ENCODE measurements at places on chromosomes 2 and 18.

- DNase-seq: no peak
Observed at GRCh38 chr18:74478316-74478715, 17.8 kb upstream of the CNDP2 start.

- DNase-seq: no peak
Observed at GRCh38 chr2:164252568-164253287, 368.6 kb downstream of the GRB14 start.

DNA sequence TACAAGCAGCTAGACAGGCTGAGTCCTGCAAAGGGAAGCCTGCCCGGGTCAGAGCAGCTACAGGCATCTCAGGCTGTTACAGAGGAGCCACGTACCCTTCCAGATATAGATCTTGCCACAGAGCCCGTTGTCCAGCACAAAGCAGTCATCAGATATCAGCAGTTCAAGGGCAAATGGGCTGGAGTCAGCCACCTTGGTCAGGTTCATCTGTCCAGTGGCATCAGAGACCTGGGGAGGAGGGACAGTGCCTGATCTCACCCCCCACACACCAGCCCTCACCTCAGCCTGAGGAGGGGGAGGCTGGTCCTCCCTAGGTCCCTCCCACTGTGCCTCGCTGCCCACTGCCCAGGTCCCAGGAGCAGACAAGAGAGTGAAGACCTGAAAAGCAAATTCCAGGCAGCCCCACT lies 12.2 kb downstream of the CAPG start:
- DNase-seq: no peak

DNA sequence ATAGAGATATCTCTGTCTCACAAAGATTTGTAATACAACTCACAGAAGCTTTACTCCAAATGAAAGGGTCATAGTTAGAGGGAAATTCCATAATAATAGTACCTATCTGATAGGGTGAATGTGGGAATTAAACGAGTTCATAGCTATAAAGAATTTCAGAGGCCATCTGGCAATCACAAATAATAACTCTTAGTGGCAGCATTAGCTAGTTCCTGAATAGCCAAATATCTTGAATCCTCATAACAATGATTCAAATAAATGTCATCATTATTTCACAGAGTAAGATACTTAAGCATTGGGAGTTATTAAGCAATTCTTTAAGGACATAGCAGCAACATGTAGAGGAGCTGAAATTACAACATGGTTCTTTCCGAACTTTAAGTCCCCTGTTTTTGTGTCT lies 1265.0 kb upstream of the PIK3C3 start:
- DNase-seq: no peak

DNA sequence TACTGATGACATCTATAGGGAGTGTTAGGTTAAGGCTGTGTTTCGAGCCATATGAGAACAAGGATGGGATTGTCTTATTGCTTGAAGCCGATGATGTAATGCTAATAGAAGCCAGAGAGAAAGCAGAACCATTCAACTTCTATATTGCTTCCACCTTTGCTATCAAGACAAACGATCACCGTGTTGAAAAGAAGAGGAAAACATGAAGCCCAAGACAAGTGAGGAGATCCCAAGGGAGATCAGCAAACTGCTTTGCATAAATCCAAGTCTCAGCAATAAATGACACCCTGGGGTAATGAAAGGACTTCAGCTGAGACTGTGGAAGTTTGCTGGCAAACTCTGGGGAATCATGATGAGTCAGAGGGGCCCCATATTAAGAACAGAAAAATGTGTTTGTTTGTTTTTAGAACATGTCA lies 206.2 kb downstream of the NCKAP5 start:
- DNase-seq: no peak

DNA sequence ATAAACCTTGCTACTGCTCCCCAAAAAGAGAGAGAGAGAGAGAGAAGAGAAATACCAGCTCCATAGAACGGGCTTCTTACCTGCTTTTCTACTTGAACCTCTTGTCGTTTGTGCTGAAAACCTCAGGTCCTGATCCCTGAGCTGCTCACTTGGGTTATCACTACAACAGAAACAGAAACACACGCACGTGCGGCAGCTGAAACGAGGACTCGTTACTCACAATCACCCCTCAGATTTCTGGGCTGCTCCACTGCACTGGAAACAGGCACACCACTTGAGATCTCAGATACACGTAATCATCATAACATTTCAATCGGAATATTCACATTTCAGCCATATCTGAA lies 48.2 kb upstream of the GPC1 start:
- no peak for DNase-seq

DNA sequence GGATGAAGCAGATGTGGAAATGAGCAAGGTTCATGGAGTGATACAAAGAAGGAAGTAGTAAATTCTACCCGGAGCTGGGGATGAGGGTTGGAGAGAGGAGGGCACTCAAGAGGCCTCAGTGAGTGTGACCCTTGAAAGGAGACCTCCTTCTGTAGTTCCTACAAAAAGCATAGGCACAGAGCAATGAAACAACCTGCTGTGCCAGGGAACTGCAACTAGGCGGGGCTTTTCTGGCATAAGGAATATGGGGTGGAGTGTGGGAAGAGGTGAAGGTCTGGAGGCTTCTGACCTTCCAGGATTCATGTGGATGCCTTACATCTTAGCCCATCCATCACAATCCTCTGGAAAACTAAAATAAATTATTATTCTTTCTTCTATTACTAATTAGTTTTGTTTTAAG lies 25.5 kb upstream of the PGAP1 start:
- no peak for DNase-seq
